ENCODE measurements at places on chromosomes 6 and 20.
A peak's percentile ranks its signal among the peaks of the same experiment; 100 is the strongest.

DNA sequence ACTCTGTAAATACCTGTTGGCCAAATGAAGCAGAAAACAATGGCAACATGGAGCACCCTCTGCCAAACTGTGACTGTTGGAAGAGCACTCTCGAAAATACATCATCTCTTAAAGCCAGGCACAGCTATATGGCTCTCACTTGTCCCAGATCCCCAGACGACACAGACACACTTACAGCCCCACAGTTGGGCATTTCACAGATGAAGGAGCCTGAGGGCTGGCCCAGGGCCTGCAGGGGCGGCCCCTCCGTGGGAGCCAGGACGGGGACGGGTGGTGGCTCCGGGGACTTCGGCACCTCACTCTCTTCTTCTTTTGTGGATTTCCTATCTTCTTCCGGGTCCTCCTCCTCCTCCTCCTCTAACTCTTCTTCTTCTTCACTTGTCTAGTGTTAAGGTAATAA lies 18.4 kb upstream of the MRPS10 start:
- ATAC-seq = no peak

DNA sequence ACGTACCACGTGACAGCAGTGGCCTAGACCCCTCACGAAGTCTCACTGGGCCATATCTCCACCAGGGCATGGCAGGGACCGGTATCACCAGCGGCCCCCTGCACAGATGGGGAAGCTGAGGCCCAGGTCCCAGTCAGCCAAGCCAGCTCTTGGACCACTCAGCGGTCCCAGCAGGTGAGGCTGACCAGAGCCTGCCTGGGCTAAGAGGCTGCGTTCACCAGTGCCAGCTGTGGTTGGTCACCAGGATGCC lies 2.6 kb upstream of the MRGBP start:
- no peak for ATAC-seq

DNA sequence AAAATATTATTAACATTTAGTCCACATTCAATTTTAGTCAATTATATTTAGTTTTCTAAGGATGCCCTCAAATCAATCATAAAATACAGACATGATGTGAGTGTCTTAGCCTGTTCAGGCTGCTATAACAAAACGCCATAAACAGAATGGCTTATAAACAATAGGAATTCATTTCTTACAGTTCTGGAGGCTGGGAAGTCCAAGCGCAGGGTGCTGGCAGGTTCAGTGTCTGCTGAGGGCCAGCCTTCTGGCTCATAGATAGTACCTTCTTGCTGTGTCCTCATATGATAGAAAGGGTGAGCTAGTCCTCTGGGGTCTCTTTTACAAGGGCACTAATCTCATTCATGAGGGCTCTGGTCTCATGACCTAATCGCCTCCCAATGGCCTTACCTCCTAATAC lies 10.0 kb upstream of the CDC5L start:
- no peak for ATAC-seq

GRCh38 chr6:43990627-43991619 lies 136.3 kb downstream of the MRPL14 start:
- no peak for ATAC-seq

GRCh38 chr6:28776269-28777146 lies 147.3 kb downstream of the TRIM27 start:
- ATAC-seq = no peak

- ATAC-seq = no peak
Observed at GRCh38 chr6:86331919-86332318, 605.4 kb upstream of the HTR1E start.

- ATAC-seq = no peak
Observed at GRCh38 chr6:148765898-148766808, 19.3 kb downstream of the UST start.

- ATAC-seq = no peak
Observed at GRCh38 chr6:25359191-25359861, 80.2 kb downstream of the CARMIL1 start.

DNA sequence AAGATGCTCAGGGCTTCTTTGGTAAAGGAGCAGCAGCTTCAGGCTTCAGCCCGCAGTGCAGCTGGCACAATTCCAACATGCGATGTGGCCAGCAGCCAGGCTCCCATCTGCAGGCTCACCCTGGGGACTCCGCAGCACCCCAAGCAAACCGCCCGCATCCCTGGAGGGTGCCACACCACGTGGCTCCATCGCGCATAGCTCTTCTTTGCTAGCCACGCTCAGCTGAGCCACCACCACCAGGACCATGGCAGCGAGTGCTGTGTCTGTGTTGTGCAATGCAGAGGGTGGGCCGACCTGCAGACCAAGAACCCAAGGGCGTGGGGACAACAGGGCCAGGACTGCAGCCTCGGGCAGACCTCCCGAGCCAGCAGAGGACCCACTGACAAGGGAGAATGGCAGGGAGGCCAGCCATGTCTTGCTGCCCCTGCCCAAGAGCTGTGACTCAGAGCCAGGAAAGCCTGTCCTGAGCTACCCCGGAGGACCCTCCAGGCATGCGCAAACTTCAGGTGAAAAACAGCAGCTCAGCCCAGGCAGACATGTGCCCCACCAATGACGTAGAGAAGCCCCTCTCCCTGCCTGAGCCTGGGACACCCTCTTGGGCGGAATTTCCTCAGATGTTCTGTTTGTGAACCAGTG lies 87.8 kb downstream of the GINS1 start:
- no peak for ATAC-seq

GRCh38 chr6:108565091-108565766 lies 4.5 kb downstream of the FOXO3 start:
- ATAC-seq = peak; percentile 72

DNA sequence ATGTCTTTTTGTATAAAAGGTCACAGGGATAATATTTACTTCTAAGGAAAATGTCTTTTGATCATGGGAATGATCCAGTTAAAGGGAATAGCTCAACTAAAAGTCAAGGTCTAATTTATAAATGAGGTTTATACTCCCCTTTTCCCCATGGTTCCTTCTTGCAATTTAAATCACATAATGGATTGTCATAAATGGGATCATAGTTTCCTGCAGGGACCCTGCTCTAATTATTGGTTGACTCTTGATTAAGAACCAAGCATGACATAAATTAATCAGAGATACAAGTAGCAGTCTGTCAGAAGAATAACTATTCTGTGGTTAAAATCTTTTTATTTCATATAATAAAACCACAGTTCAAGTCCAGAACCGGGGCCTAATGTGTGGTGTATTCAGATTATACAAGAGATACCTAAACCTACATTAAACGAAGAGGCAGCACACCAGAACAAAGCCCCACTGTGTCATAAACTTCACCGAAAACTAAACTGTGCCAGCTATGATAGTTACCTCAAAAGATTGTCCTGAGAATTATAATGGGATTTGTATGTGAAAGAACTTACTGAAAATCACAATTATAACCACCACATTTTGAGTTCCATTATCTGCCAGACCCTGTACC lies 43.0 kb upstream of the CD83 start:
- ATAC-seq = no peak

DNA sequence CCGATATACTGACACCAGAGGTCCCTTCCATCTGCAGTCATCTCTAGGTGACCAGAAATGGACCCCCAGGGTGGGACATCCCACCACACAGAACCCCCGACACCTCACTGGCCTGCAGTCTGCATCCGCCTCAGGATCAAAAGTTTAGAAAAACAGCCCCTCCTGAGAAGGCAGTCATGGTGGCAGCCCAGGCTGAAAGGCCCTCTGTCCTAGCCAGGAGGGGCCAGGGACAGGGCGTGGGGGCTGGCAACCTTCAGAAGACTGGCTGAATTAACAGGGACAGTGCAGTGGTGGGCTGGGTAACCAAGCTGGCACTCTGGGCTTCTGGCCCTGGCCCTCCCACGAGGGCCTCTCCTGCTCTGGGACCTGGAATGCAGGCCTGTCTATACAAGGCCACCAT lies 34.3 kb upstream of the MDFI start:
- ATAC-seq = no peak

DNA sequence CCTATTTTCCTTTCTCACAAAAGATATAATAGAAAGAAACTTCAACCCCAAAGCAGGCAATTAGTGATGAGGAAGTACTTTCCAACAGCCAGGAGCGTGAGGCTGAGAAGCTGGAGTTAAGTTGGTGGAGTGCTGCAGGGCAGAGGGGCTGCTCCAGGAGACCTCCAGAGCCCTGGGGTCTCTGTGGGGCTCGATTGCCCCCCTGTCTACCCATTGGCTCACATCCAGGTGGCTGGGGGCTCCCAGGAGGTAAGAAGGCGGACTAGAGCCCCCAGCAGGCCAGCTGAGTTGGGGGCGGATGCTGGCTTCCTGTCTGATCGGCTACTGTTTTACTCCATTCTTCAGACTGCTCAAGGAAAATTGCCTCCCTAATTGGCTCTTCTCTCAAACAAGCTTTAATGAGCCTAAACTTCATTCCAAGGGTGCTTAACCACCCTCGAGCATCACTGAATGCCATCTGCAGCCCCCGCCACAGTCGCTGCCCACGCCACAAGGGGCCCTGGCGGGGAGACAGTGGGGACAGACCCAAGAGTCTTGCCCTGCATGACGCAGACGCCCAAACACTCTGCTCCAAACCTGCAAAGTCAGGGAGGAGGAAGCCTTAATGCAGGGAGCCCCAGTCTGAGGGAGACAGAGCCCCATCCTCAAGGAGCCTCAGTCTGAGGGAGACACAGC lies 78.6 kb downstream of the MDGA1 start:
- ATAC-seq = peak; percentile 18

DNA sequence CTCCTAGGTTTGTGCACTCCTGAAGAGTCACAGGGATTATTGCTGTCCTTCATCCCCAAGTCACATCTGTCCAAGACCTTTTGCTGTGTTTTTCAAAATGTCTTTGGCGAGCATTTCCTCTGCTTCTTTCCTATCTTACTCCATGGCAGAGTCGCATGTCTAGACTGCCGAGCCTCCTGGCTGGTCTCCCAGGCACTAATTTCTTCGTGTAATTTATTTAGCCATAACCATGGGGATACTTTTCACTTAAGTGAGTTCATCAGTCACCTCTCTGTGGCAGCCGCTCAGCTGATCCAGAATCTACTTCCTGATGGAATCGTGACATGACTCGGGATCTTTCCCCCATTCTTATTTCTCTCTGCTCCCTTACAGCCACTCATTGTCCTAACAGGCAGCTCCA lies 25.8 kb downstream of the ADGRF5 start:
- no peak for ATAC-seq

DNA sequence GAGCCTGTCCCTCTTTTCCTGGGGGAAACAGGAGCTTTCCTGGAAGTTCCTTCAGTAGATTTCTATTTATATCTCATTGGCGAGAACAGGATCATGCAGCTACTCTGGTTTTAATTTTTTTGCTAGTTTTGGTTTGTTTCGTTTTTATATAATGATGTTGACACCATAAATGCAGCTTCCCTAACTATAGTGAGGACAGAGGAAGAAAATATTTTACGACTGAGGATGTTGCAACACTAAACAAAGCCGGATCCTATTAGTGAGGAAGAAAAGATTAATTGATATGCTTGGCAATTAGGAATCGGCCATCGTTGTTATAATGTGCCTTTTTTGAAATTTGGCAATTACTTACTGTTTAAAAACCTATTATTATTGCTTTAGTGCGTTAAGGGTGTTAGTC lies 16.6 kb downstream of the KDM1B start:
- no peak for ATAC-seq

- peak; percentile 76 for ATAC-seq
Observed at GRCh38 chr20:38843346-38843745, 37.8 kb downstream of the PPP1R16B start.
